H1 (cell line): ENCODE measurements at places on chromosomes 2 and 18. TPM values are rescaled to one million over a fixed set of nuclear protein-coding genes. Genes with fewer than 3 reads are reported as not detected.

- H3K4me1 ChIP-seq, result peaks cover 24% of the 10 kb centered on the region
- DNase-seq, result peak; percentile 30
- no peaks in the 10 kb centered on the region for H3K36me3 ChIP-seq
- no peaks in the 10 kb centered on the region for H3K27me3 ChIP-seq
- H3K4me3 ChIP-seq, result no peak overlapping the region
Observed at GRCh38 chr2:3266925-3267867, 110.4 kb downstream of the EIPR1 start.

CFAP221 gene
- total RNA-seq, result 0.36 and 0.71 TPM in 2 replicates

DNA sequence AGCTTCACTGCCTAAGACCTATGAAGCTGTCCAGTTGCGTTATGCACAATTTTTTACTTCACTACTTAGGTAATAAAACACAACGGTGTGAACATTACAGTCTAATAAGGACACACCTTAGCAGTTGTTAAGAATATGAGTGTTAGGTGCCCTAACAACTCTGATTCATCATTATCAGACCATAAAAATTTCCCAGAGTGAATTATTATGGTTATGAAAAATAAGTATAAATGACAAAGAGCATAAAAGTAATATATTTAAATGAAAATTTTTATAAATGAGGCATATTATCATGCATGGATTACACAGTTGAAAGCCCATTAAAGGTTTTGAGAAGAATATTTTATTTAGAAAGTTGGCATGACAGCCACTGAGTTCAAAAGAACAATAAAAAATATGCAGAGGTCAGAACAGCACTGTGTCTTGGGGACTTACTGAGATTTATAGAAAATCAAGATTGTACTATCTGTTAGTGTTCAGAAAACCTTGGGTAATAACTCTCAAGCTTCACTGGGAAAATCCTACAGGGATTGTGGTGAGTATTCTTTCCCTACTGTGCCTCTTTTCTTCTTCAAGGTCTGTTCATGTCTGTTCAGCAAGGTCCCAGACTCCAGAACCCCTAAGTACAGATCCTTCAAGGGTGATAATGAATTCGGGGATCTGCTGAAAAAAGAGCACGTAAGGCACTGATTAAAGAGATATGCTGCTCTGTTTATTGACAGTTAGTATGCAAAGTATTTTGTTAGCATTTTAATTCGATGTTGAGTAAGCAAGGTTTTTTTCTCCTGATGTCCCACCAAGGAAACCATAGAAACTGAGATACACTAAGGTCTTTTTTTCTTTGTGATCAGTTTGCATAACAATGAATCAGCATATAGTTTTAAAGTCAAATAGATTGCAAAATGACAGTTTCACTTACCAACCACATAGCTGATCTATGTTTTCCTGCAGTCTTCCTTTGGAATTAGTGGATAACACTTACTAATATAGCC, 250.0 kb downstream of the DSEL start:
- no peaks in the 10 kb centered on the region for H3K27me3 ChIP-seq
- no peaks in the 10 kb centered on the region for H3K36me3 ChIP-seq
- no peak for DNase-seq
- H3K4me1 ChIP-seq, result no peaks in the 10 kb centered on the region; the same call in 1 of the 2 replicates

- no peak overlapping the region for H3K27ac ChIP-seq
- H3K36me3 ChIP-seq, result no peaks in the 10 kb centered on the region
- H3K27me3 ChIP-seq, result no peaks in the 10 kb centered on the region
- no peaks in the 10 kb centered on the region for H3K4me1 ChIP-seq
- no peak for DNase-seq
Observed at GRCh38 chr2:121089166-121089510, 195.9 kb downstream of the TFCP2L1 start.
